ENCODE measurements at places on chromosomes 2 and 18.

GRCh38 chr2:212894026-212894425 lies 257.4 kb downstream of the IKZF2 start:
- no peak for DNase-seq

DNA sequence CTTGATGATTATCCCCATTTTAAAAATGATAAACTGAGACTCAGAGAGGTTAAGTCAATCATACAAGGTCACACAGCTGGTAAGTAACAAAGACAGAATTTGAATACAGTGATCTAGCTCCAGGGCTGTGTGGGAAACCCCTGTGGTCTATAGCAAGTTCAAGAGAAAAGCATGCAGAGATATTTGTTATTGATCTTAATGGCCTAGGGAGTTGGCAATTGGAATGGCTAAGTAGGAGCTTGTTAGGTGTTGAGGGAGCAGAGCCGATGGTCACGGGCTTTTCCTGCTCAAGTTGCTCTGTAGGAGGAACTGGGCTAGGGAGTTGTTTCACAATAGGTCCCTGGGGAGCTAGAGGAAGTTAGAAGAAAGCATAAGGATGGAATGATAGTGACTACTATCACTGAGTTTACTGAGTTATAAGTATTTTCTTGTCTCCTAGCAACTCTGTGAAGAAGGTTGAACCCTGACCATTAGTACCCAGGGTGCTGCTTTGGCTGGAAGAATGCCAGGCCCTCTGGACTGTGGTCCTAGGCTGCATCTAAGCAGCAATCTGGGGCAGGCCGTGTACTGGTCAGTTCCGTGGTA lies 30.0 kb downstream of the RNF125 start:
- DNase-seq: no peak

GRCh38 chr2:2173633-2174032 lies 157.4 kb downstream of the MYT1L start:
- DNase-seq: no peak

DNA sequence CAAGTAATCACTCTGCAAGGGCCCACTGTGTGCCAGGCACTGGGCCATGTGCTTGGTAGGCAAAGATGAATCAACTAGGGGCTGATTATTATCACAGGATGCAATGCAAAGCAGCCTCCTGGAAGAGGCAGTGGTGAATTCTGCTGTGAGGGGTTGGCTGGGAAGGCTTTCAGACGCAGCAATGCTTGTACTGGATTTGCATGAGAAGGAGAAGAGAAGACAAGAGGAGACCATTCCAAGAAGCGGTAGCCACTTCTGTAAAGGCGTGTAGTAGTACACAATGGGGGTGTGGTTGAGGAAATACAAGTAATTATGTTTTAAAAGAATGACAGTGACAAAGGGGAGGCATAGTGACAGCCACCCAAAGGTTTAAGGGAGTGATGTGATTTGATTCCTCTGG lies 502.7 kb downstream of the PLCL1 start:
- DNase-seq: no peak

- no peak for DNase-seq
Measured at GRCh38 chr18:28407681-28408080, 230.8 kb upstream of the CDH2 start.

DNA sequence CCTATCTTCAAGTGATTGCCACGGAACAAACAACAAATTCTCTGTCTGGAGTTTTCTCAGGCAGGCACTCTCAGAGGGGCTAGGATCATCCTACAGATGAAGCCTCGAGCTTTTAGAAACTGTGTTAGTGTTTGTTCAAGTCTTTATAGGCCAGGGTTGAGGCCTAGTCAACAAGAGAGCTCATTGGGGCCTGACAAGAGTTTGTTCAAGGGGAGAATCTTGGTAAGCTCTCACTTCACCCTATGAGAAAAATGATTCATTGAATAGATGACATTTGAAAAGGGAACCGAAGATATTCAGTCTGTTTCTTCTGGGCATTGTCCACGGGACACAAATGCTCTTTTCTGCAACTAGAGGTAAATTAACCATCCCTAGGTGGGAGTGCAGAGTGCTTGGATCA lies 476.9 kb downstream of the PTPRM start:
- no peak for DNase-seq

Measured in stimulated activated CD8-positive, alpha-beta memory T cell treated with anti-CD3 and anti-CD28 coated beads, Interleukin-4, amount 100 ng/mL, for 24 hours (primary cell).